ENCODE measurements at places on chromosomes 6 and 20.

- no peak for DNase-seq
These were observed 18.4 kb downstream of the SLC22A23 start for GRCh38 chr6:3438190-3439167.

DNA sequence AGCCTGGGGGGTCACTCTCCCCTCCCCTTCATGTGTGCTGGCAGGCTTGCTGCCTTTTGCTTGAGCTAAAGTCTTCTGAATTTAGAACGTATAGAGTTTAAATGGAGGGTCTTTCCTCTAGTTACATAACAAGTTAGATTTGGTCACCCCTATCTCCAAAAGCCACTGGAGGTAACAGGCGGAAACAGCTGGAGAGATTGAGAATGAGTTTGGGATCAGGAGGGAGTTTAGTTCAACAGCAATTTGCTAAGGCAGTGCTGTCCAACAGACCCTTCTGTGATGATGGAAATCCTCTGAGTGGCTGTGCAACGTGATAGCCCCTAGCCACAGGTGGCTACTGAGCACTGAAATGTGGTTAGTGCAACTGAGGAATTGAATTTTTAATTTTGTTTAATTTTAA is 132.8 kb downstream of the EYA2 start:
- no peak for DNase-seq

GRCh38 chr6:82086944-82087343 is 160.6 kb downstream of the IBTK start:
- DNase-seq, result no peak

DNA sequence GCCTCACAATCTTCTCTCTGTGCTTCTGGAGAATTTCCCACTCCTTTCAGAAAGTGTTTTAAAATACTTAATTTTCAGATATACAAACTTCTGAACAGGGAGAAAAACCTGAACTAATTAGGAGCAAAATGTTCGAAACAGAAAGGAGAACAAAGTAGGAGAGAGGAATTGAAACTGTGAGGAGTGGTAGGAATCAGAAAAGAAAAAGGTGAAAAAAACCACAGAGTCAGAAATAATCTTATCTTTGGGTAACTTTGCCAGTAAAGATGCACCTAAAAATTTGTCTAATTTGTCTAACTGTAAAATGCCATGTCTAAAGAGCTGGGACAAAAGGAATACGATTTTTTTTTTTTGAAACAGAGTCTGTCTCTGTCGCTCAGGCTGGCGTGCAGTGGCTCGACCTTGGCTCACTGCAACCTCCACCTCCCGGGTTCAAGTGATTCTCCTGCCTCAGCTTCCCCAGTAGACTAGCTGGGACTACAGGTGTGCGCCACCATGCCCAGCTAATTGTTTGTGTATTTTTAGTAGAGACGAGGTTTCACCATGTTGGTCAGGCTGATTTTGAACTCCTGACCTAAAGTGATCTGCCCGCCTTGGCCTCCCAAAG is 4.7 kb upstream of the RIPOR2 start:
- DNase-seq, result no peak

GRCh38 chr20:18645851-18646250 is 58.0 kb downstream of the DTD1 start:
- no peak for DNase-seq

- DNase-seq, result no peak
These were observed 30.9 kb upstream of the ENPP5 start for GRCh38 chr6:46201702-46202101.

DNA sequence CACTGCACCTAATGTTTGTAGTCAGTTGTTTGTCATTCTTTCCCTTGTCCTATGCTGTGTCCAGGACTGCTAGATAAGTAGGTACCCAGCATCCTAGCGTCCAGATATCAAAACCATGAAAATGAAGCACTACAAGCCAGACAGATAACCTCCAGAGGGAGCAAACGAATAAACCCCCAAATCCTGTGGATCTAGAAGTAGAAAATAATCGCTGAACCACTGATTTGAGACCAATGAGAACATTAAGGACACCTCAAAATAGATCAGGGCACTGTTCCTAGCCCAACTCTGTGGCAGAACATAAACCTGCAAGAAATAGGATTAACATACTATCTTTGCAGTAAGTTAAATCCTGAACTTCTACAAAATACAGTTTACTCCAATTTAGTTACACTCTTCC is 1.1 kb upstream of the KLHL32 start:
- no peak for DNase-seq

- no peak for DNase-seq
These were observed 113.6 kb downstream of the RFX6 start for GRCh38 chr6:116990679-116991078.

GRCh38 chr6:80519811-80520594 is 413.5 kb downstream of the BCKDHB start:
- DNase-seq, result no peak

DNA sequence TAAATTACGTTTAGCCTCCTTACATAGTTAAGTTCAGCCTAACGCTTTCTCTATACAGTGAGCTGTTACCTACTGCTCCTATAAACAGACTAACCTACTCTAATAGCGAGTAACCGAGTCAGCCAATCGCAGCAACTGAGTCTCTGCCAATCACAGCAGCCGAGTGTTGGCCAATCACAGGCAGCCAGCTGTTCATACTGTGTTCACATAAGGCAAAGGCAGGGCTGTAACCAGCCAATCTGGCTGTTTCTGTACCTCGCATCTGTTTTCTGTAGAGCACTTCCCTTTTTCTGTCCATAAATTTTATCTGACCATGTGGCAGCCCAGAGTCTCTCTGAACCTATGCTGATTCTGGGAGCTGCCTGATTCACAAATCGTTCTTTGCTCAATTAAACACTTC is 263.9 kb upstream of the JARID2 start:
- no peak for DNase-seq
